ENCODE measurements at places on chromosomes 7 and 10.

GRCh38 chr7:100091411-100092181 lies 2.8 kb downstream of the COPS6 start:
- DNase-seq = peak; percentile 23

DNA sequence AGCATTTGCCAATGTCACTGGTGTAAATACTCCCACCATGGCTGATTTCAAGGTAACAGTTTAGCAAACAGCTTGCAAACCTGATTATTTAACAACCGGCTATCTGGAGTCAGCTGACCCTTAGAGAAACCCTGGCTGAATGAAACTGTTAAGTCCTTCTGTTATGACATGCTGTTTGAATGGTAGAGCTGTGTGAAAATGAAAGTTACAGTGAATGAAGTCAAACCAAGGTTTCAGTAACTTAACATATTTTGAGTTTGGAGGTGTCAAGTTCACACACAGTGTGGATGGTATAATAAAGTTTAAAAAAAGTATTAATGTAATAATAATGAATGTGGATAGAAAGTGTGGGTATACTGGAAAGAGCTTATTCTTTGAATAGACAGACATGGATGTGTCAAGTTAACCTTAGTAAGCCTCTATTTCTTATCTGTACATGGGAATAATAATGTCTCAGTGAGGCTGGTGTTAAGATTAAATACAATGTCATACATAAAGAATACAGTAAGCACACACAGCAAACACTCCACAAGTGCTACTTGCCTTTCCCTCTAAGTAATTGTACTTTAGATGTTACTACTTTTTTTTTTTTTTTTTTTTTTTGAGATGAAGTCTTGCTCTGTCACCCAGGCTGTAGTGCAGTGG lies 150.4 kb downstream of the TAX1BP1 start:
- DNase-seq = no peak

DNA sequence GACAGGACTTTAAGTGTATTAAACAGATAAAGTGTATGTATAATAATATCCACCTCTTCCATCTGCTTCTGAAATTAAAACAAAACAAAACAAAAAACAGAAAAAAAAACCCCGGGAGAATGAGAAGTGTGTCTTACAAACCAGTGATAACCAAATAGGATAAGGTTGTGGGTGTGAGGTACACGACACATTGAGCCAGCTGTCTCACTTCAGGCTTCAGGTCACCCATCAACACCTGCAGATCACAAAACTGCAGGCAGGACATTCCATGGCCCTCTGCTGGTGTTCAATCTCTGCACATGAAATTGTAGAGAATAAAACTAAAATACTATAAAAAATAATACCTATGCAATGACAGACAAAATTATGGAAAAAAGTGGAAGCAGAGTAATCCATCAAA lies 339.9 kb downstream of the SFMBT2 start:
- no peak for DNase-seq

DNA sequence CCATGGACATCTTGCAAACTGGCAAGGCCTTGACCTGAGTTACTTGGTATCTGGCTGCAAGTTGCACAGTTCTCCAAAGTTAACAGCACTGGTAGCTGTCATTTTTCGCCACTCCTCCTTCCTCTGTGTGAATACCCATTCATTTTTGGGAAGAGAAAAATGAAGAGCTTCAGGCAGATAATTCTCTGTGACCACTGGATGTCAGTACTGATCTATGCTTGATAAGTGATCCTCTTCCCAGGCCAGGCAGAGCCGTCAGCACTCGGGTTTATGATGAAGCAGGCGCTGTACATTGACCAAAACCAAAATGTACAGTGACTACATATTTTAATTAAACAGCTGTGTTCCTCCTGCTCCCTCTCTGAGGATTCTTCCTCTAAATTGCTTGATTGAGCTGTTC lies 55.9 kb upstream of the PDZD8 start:
- no peak for DNase-seq

DNA sequence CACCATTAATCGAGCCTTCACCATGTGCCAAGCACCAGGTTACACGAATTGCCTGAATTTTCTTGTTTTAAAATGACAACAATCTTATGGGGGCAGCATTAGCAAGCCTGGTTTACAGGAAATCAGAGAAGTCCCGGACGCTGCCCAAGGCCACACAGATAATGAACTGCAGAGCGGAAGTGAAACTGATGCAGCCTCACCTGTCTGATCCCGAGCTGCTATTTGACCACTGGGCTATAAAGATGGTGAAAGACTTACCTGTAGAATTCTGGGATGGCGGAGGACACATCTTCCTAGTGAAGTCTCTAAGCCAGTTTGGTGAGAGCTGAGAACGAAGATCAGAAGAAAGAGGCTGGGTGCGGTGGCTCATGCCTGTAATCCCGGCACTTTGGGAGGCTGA lies 21.7 kb upstream of the GALNTL5 start:
- no peak for DNase-seq

DNA sequence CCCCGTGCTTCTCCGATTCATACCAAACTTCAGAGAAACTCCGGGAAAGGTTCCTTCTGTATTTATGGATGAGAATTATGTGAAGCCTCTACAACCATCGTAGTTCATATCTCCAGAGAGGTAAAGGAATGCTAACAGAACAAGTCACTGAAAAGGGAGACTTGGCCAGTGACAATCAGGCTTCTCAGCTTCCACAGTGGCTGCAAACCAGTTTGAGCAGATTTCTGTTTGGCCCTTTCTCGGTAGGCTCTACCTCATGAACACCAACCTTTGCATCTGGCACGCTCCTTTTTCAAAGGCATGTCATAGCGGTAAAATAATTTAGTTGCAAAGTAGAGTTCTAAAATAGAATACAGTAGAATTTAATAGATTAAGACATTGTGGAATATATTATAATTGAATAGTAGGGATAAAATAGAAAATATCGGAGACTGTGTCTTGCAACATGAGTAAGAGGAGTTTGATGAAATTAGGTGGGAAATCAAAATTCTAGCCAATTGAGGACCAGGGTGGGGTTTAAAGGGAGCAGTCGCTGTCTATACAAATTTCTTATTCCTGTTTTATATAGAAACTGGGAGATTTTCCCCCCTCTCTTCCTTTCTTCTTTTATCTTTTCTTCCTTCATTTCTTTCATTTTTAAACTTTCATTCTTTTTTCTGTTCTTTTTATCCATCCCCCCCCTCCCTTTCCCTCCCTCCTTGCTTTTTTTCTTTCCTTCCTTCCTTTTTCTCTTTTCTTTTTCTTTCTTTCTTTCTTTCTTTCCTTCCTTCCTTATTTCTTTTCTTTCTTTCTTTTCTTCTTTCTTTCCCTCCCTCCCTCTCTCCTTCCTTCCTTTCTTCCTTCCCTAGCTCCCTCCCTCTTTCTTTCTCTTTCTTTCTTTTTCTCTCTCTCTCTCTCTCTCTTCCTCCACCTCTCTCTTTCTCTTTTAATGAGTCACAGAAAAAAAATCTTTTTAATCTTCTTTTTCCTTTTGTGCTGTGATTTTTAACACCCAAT lies 161.5 kb upstream of the KLF6 start:
- DNase-seq = no peak

DNA sequence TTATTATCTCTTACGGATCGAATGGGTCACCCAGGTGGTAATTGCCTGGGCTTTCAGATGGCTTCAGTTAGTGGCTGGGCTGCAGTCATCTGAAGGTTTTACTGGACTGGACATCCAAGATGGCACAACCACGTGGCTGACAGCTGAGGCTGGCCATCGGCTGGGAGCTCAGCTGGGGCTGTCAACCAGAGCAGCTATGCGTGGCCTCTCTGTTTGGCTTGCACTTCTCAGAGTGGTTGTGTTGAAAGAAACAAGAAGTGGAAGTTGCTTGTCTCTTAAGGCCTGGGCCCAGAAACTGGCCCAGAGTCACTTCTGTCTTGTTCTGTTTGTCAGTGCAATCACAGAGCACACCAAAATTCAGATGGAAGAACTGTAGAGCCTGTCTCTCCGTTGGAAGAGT lies 5.7 kb upstream of the GDI2 start:
- DNase-seq = no peak

GRCh38 chr10:7706534-7707073 lies 3.5 kb downstream of the ITIH2 start:
- DNase-seq = no peak

DNA sequence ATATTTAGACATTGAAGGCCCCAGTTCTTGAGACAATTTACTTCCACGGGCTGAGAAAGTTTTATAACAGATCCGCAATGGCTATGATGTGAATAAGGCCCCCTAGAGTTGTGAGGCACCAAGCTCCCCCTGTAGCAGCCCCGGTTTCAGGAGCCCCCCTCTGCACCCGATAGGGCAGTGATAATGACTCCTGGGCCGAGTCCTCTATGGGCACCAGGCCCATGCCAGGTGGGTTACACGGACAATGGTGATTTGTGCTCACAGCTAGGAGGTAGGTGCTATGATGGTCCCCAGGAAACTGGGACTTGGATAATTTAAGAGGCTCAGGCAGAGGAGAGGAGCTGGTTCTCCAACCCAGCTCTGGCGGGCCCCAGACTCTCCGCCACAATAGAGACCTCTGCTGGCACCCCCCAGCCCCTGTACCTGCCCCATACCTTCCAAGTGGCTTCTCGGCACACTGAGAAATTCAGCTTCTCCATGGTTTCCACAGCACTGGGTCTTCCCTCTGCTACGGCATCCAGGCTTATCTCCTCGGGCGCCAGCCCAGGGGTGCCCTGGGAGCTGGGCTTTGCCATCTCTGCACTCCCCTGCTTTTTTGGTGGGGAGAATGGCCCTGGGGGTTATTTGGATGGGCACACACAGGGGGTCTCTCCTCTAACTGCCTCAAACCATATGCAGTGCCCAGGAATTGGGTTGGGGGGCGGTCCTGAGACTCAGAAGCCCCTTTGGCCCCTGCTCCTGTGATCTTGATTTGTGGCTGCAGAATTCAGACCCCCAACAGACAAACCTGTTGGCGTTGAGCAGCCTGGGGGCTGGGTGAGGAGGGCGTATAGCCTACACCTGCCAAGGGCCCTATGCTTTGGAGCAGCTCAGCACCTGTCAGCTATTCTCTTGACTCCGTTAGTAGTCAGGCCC lies 12.2 kb upstream of the KCP start:
- DNase-seq = no peak

DNA sequence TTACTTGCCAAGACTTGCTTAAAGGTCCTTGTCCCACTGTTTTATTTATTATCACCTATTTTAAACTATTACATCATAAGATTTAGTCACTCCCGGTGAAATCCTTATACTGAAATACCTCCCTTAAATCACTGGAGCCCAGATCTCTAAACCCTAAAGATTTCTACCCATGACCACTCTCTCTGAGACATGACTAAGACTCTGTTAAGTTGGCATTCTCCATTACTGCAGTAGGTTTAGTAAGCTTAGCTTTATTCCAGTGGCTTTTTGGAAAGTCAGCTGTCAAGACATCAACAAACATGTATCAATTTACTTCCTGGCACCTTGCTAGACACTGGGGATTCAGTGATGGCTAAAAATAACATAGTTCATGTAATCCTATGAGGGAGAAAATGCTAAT lies 874.2 kb downstream of the KCNMA1 start:
- no peak for DNase-seq

DNA sequence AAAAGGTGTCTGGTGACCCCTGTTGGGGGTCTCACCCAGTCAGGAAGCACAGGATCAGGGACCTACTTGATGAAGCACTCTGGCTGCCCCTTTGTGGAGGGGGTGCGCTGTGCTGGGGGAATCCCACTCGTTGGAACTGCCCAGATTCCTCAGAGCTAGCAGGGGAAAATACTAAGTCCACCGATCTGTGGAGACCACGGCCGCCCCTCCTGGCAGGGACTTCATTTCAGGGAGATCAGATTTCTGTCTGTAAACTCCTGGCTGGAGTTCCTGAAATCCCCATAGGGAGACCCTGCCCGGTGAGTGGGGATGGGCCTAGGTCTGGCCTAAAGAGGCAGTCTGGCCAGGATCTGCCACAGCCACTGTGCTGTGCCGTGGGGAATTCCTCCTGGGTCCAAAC lies 79.3 kb upstream of the ADCY1 start:
- no peak for DNase-seq

- no peak for DNase-seq
Measured at GRCh38 chr10:10320956-10321355, 696.7 kb upstream of the CELF2 start.

DNA sequence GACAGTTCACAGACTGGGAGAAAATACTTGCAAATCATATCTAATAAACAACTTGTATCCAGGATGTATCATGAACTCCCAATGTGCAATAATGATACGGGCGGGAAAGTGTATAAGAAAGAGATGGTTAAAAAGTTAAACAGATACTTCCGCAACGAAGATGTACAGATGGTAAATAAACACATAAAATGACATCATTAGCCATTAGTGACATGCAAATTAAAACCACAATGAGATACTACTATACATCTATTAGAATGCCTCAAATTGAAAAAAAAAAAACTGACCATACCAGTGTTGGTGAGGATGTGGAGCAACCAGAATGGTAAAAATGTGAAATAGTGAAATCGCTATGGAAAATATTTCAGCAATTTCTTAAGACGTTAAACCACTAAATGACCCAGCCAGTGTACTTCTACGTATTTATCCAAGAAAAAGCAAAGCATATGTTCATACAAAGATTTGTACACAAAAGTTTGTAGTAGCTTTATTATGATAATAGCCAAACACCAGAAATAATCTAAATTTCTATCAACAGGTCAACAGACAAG lies 83.5 kb downstream of the IPMK start:
- DNase-seq = no peak

DNA sequence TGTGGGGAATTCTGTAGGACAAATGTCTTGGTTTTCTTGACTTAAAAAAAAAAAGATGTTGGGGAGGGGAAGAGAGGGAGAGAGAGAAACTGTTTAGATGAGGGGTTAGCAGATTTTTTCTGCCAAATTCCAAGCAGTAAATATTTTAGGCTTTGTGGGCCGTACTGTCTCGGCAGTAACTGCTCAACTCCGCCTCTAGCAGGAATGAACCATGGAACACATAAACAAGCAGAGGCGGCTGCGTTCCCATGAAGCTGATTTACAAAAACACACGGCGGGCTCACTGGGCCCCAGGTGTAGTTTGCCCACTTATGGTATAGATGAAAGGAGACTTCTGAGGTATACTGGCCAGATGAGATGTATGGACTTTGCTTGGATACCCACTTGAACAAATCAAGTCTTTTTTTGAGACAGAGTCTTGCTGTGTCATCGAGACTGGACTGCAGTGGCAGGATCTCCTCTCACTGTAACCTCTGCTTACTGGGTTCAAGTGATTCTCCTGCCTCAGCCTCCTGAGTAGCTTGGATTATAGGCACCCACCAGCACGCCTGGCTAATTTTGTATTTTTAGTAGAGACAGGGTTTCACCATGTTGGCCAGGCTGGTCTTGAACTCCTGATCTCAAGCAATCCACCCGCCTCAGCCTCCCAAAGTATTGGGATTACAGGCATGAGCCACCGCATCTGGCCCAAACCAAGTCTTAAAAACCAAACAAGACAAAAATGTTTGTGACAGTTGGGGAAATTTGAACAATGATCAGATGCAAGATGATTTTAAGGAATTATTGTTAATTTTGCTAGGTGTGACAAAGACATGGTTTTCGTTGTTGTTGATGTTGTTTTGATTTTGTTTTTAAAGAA lies 9.7 kb upstream of the ADAMTS14 start:
- no peak for DNase-seq

- DNase-seq = no peak
Measured at GRCh38 chr10:119263951-119264617, 56.7 kb downstream of the GRK5 start.
